ENCODE measurements at places on chromosomes 16 and 17. TPM values are rescaled to one million over a fixed set of nuclear protein-coding genes. Genes with fewer than 3 reads are reported as not detected.

The BCL6B gene
- not detected for total RNA-seq

The SKA2 gene
- total RNA-seq, result 63.0 TPM

The FOXJ1 gene
- total RNA-seq, result not detected

The PHKG2 gene
- total RNA-seq, result 53.5 TPM

The SLC38A8 gene
- not detected for total RNA-seq

The KRT32 gene
- total RNA-seq, result not detected

The HS3ST6 gene
- total RNA-seq, result not detected

The ACAP1 gene
- 26.4 TPM for total RNA-seq

The RNF222 gene
- total RNA-seq, result not detected

The OR1A1 gene
- not detected for total RNA-seq

GRCh38 chr16:67767953-67768352 is 38.4 kb downstream of the RANBP10 start:
- no peak for DNase-seq

GRCh38 chr17:8472663-8473062 is 37.0 kb downstream of the NDEL1 start:
- DNase-seq, result no peak

DNA sequence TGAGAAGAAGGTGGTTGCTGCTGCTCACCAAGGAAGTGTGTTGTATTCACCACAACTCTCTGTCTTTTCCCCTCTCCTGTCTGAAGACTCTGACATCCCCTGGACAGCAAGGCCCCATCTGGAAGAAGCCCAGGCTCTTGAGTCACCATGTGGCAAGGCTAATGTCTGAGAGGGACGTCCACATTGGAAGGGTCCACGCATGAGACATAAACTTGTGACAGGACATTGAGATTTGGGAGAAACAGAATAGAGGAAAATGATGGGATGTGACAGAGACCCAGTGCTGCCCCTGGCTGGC is 176.5 kb downstream of the IRF8 start:
- DNase-seq, result no peak

DNA sequence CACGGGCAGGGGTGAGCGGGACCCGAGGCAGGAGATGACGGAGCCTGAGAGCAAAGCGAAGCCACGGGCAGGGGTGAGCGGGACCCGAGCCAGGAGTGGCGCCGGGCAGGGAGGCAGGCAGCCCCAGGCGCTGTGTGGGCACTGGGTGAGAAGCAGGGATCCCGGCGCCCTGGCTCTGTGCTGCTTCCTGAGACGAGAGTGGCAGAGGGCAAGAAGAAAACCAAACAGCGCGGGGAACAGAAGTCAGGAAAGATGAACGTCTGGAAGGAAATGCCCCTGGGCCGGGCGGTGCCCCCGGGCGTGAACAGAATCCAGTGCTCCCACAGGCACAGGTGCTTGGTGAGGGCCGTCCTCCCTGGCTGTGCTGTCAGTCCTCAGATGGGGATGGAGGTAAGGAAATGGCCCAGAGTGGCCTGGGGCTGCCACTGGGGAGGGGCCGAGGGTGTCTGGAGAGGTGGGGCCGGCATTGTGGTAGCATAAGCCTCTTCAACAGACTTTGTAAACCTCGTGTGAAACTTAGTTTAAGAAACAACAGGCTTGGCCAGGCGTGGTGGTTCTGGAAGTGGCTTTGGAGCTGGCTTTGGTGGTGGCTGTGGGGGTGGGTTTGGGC is 9.8 kb downstream of the ASPSCR1 start:
- DNase-seq, result no peak

DNA sequence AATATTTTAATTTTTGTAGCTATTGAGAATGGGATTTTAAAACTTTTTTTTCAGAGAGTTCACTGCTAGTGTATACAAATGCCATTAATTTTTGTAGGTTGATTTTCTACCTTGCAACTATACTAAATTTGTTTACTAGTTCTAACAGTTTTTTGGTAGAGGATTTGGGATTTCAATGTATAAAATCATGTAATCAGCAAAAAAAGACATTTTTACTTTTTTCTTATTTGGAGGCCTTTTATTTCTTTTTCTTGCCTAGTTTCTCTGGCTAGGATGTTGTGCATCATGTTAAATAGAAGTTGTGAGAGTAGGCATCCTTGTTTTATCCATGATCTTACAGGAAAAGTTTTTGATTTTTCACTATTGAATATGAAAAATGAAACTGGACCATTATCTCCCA is 602.9 kb upstream of the KIF2B start:
- DNase-seq, result no peak

DNA sequence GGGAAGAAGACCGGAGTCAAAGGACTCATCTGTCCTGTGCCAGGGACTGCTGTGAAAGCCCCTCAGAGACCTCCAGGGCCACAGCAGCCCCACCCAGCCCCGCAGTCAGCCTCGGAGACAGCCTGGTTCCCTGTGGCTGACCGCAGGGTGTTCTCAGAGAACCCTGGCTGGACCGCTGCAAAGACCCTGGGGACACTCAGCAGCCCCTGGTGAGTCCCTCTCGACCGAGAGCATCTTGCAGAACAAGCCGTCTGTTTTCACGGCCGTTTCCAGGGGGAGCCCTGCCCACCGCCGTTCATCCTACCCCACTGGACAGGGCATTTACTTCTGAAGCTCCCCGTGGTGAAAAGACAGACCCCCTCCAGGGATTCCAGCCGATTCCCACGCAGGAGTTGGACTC is 10.3 kb downstream of the UBALD1 start:
- DNase-seq, result no peak

GRCh38 chr17:76909971-76910760 is 42.0 kb downstream of the MGAT5B start:
- peak; percentile 43 for DNase-seq

GRCh38 chr17:81460856-81461460 is 51.6 kb downstream of the ACTG1 start:
- DNase-seq, result no peak

DNA sequence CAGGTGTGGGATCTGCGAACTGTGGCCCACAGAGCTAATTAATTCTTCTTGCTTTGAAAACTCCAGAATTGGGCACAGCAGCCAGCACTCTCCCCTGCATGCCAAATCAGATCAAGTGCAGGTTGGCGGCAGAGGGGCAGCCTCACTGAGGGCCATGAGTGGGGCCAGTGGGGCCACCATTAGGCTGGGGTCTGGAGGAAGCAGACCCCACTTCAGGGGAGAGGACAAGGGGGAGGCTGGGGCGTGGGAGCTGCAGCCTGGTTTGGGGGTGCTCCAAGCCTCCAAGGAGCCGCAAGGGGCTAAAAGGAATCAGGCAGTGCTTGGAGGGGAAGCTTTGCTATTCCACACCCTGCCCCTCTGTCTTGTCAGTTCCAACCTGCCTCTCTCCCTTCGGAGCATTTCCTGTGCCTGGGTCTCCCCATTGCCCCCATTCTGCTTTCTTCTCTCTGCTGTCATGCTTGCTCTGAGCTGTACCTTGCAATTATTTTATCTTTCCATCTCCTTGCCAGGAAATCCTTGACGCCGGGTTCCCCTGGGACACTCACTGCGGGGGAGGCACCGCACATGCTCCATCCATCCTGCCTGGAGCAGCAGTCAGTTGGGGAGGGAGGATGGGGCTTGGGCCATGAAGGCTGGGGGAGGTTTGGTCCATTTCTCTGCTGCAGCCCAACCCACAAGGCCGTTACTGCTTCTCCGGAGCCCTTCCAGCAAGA is 3.3 kb upstream of the ABCC3 start:
- DNase-seq, result no peak

DNA sequence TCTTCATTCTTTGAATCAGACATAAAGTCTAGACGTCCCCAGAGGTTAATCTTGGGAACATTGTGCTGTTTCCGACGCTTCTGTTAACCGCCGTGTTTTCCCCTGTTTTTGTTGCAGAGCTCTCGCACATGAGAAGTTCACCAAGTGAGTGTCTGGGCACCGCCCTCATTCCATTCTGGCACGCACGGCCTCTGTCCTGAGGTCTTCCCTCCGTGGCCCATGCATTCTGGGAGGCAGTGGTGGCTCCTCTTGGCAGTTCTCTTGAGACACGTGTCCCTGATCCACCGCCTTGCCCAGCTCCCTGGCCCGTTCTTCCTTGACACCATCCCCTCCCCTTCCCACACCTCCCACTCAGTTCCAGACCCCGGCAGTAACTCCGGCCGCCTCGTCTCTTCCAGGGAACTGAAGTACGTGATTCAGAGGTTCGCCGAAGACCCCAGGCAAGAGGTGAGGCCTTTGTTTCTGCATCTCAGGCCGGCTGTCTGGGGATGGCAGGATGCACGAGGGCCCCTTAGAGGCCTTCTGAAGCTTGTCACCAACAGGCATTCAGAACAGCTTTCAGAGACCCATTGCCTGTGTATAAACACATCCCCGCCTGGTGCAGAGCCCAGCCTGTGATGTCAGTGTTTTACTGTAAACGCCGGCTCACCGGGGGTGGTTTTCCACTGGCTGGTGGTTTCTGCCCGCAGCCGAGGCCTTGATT is 85.9 kb upstream of the PLCG2 start:
- DNase-seq, result no peak

DNA sequence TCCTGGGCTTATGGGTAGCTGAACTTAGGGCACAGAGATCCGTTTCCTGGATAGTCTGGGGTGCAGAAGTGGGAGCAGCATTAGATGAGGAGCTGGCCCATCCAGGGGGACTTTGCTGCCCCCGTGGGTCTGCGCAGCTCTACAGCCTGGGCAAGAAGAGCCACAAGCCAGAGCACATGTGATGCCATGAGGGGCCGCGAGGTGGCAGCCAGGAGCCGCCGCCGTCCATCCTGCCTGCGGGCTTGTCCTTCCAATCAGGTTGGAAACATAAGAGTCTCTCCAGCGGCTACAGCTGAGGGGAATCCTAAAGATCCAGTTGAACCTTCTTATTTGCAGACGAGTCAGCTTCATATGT is 21.9 kb downstream of the C1QTNF1 start:
- DNase-seq, result peak; percentile 53

DNA sequence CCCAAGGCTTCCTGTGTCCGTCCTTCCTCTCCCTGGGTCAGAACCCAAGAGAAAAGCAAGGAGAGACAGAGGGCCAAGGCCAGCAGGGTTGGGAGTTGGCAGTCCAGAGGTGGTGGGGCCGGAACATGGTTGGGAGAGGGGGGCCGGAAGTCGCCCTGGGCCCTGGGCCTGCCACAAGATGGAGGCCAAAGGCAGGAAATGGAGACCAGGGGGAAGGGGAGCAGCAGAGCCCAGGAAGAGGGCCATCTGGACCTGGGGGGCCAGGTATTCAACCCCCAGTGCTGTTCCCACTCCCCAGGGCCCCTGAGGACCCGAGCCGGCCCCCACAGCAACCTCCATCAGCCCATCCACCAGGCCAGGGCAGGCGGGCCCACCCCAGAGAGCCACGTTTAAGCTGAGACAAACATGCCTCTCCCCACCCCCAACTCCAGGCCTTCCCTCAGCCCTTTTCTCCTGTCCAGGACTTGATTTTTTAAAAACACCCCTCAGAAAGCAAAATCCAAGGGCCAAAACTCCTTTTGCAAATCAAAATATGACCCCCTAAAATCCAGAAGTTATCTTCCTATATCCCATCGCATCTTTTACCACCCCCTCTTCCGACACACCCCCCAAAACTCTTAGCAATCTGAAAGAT is 4.4 kb upstream of the BCL6B start:
- no peak for DNase-seq

GRCh38 chr16:19716183-19716582 is 1.8 kb downstream of the KNOP1 start:
- no peak for DNase-seq

DNA sequence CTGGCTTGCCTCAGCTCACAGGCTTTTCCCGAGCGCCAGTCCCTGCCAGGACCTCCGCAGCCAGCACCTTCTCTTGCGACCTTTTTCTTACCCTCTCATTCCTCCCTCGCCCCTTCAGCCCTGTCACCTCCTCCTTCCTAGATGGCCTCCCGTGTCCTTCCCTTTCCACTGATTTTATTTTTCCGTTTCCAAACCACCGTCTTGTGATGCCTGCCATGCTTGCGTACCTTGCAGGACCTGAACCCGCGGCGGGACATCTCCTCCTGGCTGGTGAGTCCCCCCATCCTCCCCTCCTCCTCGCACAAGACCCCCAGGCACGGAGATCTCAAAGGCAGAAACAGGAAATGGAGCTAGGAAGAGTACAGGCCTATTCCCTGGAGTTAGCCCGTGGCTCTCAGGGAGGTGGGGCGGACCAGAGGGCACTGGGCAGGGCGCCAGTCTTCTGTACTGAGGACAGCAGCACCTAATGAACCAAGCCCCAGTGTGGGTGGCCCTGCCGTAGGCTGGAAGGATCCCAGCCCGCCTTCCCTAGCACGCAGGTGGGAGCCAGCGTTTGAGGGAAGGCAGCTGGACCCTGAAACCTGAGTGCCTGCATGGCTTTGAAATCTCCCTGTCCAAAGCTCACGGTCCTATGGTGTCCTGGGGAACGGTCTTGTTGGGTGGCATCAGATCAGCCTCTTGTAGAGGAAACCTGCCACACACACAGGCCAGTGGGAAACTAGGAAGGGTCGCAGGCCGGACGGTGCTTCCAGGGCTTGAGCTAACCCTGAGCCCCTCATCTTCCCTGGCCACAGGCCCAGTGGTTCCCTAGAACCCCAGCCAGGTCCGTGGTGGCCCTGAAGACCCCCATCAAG is 612 bp downstream of the CISD3 start:
- DNase-seq, result peak; percentile 79

- no peak for DNase-seq
Measured at GRCh38 chr16:11629071-11630030, 38.9 kb upstream of the SNN start.
